OCI-LY7 (cell line): ENCODE measurements at places on chromosomes 4 and X.

DNA sequence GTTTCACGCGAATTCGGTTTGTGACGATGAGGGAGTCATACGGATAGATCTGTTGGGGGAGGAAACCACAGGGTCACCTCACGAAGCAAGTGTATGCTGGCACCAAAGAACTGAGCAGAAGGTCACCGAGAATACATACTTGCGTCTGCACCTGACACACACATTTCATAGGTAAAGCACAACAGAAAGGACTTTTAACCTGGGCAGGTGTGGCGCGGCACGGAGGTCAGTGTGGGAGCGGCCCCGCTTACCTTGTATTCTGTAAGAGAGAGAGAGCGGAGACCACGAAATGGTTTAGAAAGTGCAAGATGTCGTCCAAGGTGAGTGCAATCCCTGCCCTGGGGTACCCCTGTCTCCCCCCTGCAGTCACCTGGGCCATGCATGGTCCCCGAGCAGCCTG, 43.6 kb upstream of the AFAP1 start:
- no peak for DNase-seq

DNA sequence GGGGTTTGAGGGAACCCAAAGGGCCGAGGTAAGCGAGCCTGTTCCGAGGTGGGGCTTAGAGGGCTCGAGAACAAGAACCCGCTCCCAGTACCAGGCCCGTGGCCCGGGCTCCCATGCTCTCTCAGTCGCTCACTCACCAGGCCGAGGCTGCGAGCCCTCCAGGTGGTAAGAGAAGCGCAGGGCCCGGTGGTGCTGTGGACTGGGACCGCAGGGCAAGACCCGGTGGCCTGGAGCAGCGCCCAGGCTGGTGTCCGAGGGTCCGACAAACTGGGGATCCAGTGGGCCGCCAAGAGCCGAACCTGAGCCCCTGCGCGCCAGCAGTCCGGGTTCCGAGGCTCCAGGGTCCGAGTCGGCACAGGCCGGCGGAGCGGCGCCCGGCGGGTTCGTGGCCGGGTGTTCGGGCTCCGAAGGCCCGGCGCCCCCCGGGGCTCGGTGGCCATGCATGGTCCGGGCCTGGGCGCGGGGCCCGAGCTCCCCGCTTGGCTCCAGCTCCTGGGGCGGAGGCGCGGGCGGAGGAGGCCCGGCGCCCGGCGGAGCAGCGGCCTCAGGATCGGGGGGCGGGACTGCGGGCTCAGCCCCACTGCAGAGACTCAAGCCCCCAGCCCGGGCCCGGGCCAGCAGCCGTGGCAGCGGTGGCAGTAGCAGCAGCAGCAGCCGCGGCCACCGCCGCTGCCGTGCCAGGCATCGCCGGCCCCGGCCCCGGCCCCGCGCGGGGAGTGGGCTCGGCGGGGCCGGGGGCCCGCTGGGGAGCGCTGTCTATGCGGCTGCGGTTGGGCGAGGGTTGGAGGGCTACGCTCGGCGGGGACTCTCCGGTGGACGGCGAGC, 833 bp downstream of the FGD1 start:
- no peak for DNase-seq

DNA sequence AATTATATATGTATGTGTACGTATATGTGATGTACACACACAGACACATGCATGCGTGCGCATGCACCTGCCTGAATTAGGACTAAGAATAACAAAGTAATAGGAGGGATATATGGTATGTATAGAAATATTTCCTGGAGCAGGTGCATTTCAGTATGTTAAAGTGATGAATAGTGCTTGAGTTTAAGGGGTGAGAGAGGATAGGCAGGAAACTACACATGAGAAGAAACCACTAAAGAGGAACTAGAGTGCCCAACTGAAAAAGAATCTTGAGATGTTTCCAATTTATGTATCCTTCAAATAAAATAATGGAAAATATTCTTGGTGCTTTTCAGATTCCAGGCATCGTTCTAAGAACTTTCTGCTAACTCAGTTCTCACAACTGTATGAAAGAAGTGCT, 52.6 kb upstream of the UNC5C start:
- no peak for DNase-seq

GRCh38 chr4:56505269-56506130, at the start of gene ARL9:
Gene ARL9, plus strand, starts transcription at chr4:56505791. Its CDS starts 72 bp downstream, at chr4:56505863.
- no peak for DNase-seq

DNA sequence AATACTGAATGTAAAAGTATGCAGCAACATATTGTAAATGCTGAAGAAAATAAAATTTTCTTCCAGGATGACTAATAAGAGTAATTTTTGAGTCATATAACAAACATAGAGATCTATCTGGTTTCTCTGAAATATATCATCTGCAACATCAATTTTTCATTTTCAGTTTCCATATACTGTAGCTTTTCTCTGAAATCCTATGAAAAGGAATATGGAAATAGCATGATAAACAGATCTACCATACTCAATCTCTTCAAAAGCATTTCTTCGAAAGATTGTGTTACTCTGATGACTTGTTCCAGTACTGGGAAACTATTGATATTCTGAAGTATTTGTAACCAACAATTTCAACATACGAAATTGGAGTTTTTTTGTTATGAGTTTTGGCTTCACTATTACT, 1156.7 kb downstream of the FAM133A start:
- no peak for DNase-seq

- DNase-seq: no peak
Measured at GRCh38 chrX:41350976-41351569, 17.1 kb downstream of the DDX3X start.
